ENCODE measurements at places on chromosomes 3 and 15. TPM values are rescaled to one million over a fixed set of nuclear protein-coding genes. Genes with fewer than 3 reads are reported as not detected.

The ZNF445 gene
- 16.3 TPM for total RNA-seq

The BOC gene
- 0.20 TPM for total RNA-seq

The FMN1 gene
- not detected for total RNA-seq

The ADGRG7 gene
- total RNA-seq, result 24.7 TPM

DNA sequence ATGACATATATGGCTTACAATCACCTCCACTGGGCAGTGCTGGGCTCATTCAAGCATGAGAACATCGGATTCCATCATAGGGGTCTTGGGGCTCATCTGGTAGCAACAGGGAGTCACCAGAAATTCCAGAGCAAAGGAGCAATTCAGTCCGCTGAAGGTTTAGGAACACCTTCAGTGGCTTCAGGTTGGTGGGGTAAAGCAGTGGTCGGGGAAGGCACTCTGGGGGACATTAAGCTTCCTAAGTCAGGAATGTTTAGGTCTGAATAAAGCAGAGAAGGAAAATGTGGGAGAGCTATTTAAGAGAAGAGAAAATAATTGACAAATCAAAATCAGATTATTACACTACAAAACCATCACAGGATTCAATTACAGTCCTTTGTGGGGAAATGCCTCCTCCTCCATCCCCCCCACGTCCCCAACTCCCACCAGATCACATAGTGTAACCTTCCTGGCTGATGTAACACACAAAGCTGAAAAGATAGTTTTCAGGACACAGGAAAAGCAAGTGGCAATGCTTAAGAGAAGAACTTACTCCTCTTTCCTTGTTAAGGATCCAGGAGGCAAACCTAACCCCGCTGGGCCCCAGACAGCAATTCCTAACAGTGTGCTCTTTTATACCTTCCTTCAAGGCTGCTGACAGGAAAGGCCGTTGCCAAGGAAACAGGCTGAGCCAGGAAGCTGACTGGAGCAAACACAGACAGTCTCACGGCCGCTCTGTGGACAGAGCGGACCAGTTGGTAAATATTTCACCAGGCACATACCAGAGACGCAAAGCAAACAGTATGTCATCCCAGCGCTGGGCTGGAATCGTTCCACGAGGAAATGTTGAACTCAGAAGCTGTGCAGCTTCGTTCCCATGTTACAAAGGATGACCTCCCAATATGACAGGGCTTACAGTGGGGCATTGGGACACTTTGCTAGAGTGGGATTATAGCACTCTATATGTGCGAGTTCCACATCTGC lies 57.5 kb upstream of the LMCD1 start:
- peaks cover 19% of the 10 kb centered on the region for H3K27me3 ChIP-seq
- H3K4me3 ChIP-seq, result no peak overlapping the region
- H3K36me3 ChIP-seq, result no peaks in the 10 kb centered on the region
- no peaks in the 10 kb centered on the region for H3K4me1 ChIP-seq

DNA sequence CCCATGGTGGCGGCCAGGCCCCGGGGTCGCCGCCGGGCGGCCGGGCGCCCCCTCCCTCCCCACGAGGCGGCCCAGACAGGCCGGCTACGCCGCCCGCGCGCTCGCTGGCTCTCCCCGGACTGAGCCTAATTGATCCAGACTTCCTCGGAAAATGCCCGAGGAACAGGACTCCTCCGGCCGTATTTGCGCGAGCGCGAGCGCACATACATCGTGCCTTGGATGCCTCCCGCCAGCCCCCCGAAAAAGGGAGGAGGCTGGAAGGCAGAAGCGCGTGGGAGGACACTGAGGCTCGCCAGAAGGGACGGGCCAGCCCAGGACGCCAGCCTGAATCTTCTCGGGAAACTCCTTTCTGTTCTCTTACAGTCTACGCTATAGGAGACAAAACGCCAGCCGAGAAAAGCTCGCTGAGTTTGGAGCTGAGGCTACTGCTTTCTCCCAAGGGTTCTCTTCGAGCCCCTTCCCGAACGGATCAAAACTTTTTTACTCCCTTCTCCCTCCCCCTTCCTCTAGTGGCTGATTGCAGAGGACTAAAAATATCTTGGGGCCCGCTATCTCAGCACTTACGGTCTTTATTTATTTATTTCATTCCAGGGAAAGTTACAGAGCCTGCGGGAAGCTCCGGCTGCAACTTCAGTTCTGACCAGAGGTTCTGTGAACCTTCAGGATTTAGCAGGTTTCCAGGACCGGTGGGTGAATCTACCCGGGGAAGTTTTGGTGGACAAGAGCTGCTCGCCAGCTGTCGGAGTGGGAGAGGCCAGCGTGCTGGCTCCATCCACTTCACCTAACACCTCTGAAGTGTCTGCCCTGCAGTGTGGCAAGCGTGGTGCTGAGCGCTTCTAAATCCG lies at the start of gene PDZRN3:
TSS of gene PDZRN3 (minus strand) at position 121 of the 845 bp plus-strand sequence.
- peaks cover 14% of the 10 kb centered on the region for H3K27me3 ChIP-seq
- no peaks in the 10 kb centered on the region for H3K36me3 ChIP-seq
- DNase-seq, result no peak
- no peak within 1 kb of the TSS for H3K27ac ChIP-seq

DNA sequence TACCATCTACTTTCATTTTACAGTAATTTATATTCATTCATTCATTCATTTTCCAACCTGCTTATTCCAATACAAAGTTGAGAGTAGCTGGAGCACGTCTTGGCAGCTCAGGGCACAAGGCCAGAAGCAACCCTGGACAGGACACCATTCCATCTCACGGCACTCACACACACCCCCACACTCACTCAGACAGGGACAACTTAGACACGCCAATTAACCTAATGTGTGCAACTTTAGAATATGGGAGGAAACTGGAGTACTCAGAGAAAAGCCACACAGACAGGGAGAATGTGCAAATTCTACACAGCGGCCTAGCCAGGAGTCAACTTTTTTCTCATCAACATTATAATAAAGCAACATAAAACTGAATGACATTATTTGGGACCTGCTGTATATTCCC lies 46.7 kb downstream of the IGF2BP2 start:
- H3K4me3 ChIP-seq, result no peak overlapping the region
- no peak for DNase-seq
- peaks cover 4% of the 10 kb centered on the region for H3K4me1 ChIP-seq
- H3K27ac ChIP-seq, result no peak overlapping the region

DNA sequence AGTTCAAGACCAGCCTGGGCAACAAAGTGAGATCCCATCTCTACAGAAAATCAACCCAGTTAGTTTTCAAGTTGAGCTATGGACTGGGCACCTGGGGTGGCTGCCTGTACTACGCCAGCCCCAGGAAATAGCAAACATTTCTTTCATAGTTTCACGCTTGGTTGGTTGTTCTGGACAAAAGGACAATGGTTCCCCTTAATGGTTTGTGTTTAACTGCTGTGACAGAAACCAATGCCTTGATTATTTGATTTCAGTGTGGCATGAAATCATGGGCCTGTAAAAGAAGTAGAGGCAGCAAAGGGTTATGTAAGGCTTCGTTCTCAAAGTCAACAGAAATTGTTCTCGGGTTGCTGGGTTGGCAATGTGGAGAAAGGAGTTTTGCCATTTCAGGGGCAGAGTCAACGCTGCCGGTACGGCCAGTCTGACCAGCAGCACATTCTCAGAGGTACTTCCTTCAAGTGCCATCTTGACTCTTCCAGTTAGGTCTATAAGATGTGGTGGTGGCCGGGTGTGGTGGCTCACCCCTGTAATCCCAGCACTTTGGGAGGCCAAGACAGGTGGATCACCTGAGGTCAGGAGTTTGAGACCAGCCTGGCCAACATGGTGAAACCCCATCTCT lies 12.7 kb downstream of the LCMT2 start:
- H3K27me3 ChIP-seq, result peaks cover 16% of the 10 kb centered on the region
- H3K4me1 ChIP-seq, result no peaks in the 10 kb centered on the region
- DNase-seq, result no peak
- no peak overlapping the region for H3K4me3 ChIP-seq
- no peak overlapping the region for H3K27ac ChIP-seq

DNA sequence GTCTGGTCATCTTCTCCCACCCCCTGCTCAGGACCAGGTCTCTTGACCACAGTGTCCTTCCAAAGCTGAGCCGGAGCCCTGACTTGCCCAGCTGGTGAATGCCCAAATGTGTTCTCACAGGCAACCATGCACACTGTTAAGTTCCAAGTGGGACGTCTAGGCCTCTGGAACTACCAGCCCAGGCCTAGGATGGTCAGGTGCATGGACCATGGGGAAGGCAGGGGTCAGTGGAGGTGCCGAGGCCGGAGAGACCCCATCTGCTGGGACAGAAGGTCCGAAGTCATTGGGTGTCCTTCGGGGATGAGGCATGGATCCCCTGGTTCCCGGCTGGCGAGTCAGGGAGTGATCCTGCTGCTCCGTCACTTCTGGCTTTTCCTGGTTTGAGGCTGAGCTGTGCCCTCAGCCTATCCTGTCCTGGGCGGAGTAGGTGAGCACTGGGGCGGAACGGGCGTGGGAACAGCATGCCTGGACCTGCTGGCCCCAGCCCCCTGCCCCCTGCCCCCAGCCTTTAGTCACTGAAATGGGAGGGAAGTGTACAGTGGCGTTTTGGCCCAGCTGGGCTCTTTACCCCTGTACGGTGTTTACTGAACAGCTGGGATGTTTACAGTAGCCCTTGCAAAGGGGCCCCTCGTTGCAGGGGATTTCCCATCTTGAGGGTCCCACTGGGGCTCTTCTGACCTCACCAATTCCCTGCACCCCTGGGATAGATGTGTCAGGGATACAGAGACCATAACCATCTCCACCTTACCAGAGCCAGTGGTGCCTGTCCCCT lies 12.1 kb downstream of the SEMA3F start:
- H3K4me3 ChIP-seq, result no peak overlapping the region
- no peak for DNase-seq
- no peaks in the 10 kb centered on the region for H3K4me1 ChIP-seq
- no peaks in the 10 kb centered on the region for H3K27me3 ChIP-seq

- no peak for DNase-seq
- H3K4me3 ChIP-seq, result no peak overlapping the region
- H3K4me1 ChIP-seq, result no peaks in the 10 kb centered on the region
- peaks cover 43% of the 10 kb centered on the region for H3K36me3 ChIP-seq
- H3K27me3 ChIP-seq, result no peaks in the 10 kb centered on the region
These were observed 89.9 kb upstream of the FLNB start for GRCh38 chr3:57918123-57918837.

DNA sequence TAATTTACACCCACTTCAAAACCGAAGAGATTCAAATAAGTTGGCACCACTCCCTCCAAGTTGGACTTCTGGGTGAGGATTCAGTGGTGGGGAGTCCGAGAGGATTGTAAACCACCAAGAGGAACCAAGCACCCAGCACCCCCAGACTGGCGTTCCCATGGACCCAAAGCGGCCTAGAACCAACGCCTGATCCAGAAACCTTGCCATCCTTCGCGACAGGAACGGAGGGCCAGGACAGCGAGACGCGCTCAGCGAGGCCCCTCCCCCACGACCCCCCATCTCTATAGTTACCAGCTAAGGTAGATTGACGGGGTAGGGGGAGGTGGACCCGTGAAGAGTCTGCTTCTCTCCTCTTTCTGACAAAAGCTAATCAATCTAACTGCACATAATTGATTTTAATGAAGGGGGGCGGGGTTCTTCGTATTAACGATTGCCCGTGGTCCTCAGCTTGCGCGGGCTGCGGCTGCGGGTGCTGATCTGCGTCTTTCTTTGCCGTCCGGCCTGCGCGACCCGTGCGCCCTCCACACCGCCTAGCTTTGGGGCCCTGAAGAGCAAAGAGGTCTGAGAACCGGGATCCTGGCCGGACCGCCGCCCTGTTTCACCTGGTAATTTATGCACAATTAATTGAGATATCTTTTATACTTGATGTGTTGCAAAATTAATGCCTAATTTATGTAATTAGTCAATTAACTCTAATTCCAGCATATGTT lies 10.9 kb upstream of the FOXB1 start:
- no peaks in the 10 kb centered on the region for H3K36me3 ChIP-seq
- H3K4me1 ChIP-seq, result peaks cover 32% of the 10 kb centered on the region
- peaks cover 66% of the 10 kb centered on the region for H3K27me3 ChIP-seq
- H3K27ac ChIP-seq, result no peak overlapping the region
- no peak overlapping the region for H3K4me3 ChIP-seq

- H3K27ac ChIP-seq, result no peak overlapping the region
- H3K36me3 ChIP-seq, result no peaks in the 10 kb centered on the region
- H3K27me3 ChIP-seq, result peaks cover 2% of the 10 kb centered on the region
These were observed 100.3 kb upstream of the TPRG1 start for GRCh38 chr3:189071446-189071845.

GRCh38 chr15:39787479-39787878 lies 4.8 kb upstream of the FSIP1 start:
- no peak overlapping the region for H3K27ac ChIP-seq
- H3K4me3 ChIP-seq, result no peak overlapping the region
- no peak for DNase-seq
- no peaks in the 10 kb centered on the region for H3K27me3 ChIP-seq

DNA sequence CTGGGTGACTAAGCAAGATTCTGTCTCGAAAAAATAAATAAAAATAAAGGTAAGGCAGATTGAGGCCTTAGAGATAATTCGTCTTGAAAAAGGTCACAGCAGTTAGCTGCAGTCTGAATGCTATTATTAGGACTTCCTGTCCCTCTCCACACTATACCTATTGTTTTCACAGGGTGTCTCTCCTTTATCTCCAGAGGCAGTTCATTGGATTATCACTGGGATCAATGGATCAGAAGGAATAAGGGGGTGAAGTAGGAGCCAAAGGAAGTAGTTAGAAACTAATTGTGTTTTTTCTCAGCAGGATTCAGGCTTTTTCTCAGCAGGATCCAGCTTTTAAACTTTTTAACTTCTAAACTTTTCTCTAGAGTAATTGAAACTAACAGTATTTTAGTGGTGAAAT lies 326.9 kb downstream of the IL5RA start:
- no peak for DNase-seq
- no peak overlapping the region for H3K4me3 ChIP-seq
- no peaks in the 10 kb centered on the region for H3K27me3 ChIP-seq

Measured in activated CD8-positive, alpha-beta T cell treated with anti-CD3 and anti-CD28 coated beads for 36 hours (primary cell).